ENCODE measurements at places on chromosomes 3 and 15. TPM values are rescaled to one million over a fixed set of nuclear protein-coding genes. Genes with fewer than 3 reads are reported as not detected.

The AP3B2 gene
- total RNA-seq = 0.10 TPM

The ABI3BP gene
- total RNA-seq = 0.10 TPM

The RARB gene
- total RNA-seq = not detected

The FOXB1 gene
- 0.10 TPM for total RNA-seq

The SLC9C1 gene
- 0.10 TPM for total RNA-seq

The KY gene
- total RNA-seq = under 0.01 TPM

The SOX14 gene
- not detected for total RNA-seq

The MUC4 gene
- under 0.01 TPM for total RNA-seq

The ISL2 gene
- total RNA-seq = 0.21 TPM

The RGMA gene
- total RNA-seq = 0.10 TPM

The KATNBL1 gene
- total RNA-seq = 12.0 TPM

The ATP13A5 gene
- not detected for total RNA-seq

The MAGI1 gene
- not detected for total RNA-seq

The ZNF662 gene
- 1.2 TPM for total RNA-seq

The CCR8 gene
- 2.2 TPM for total RNA-seq

The PSTPIP1 gene
- total RNA-seq = 55.7 TPM

The LIPC gene
- total RNA-seq = 0.73 TPM

The COL6A5 gene
- not detected for total RNA-seq

The TTLL13 gene
- 0.31 TPM for total RNA-seq

The CADM2 gene
- total RNA-seq = 0.31 TPM

The CISH gene
- total RNA-seq = 1.2 TPM

The PLCH1 gene
- 0.94 TPM for total RNA-seq

The SLC6A11 gene
- total RNA-seq = under 0.01 TPM

The CHRD gene
- 0.31 TPM for total RNA-seq

The DUOXA1 gene
- total RNA-seq = 0.31 TPM

The IL5RA gene
- total RNA-seq = 4.4 TPM

The CCNB2 gene
- total RNA-seq = 0.42 TPM

The XCR1 gene
- total RNA-seq = 1.0 TPM

The KBTBD13 gene
- under 0.01 TPM for total RNA-seq
